ENCODE measurements at places on chromosomes 2 and 18.
A peak's percentile ranks its signal among the peaks of the same experiment; 100 is the strongest.

DNA sequence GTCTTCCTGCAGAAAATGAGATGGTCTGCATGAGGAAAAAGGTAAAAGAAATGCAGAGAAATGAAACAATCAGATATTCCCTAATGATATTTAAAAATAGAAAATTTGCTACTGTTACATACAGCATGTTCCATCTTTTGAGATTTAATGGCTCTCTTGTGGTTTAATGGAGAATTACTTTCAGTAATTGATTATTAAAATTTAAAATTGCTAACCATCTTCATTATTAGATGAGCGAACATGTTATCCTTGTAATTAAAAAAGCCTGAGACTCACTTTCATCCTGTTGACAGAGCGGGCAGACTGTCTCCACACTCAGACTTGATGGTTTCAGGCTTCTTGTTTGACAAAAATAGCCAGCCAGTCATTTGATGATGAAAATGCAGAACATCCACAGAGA is 171.0 kb downstream of the GRB14 start:
- DNase-seq: no peak

- no peak for DNase-seq
These were observed 10.8 kb upstream of the CRACDL start for GRCh38 chr2:98946855-98947254.

DNA sequence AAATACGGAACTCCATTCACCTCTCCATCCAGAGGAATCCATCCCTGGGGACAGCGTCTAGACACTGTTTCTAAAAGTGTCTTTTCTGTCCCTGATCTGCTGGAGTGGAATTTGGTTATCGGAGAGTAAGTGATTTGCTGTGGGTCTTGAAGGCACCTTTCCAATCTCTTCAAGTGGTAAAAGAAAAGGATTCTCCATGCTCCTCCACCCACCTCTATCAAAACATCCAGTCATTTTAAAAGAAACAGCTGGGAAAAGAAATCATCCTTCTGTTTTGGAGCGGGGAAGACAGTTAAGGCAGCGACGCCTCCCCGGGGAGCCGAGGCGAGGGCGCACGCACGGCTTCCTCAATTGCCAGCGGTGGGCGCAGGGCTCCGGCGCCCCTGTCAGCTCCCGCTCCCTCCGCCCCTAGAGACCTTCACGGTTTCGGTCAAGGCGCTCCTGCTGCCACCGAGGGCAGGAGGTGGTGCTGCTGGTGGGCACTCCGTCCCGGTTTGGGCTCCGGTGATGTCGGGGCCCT is 547 bp downstream of the SLC35F5 start:
- peak; percentile 58 for DNase-seq

DNA sequence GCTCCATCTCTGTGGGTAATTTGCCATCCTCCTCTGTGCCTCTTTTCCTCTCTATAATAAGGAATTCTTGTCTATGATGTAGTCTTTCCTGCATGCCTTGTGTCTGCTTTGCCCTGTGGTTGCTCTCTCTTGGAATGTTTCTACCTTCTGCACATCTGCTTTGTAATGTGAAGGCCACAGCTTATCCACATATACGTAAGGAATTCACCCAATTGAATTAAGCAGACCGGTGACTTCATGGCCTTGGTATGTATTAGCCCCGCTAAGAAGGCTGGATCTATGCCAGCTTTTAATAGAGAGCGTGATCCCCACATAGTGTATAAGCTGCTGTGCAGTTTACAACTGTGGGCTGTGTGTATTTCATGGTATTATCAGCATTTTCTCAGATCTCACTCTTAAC is 274.7 kb downstream of the RNF144A start:
- DNase-seq: peak; percentile 29

DNA sequence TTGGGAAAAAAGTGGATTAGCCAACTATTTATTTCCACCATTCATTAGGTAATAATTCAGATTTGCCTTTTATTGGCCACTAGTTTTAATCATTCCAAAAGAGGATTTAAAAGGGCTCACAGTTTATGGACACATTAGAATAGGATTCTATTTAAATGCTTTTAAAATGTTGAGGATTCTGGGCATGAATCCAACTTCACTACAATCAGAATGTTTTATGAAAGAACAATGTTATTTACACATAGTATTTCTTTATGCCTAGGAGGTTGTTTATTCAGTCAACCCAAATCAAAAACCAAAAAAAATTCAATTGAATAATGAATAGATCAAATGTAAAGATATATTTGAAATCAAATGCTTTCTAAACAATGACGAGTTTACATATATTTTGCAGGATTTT is 232.2 kb downstream of the GULP1 start:
- DNase-seq: no peak

DNA sequence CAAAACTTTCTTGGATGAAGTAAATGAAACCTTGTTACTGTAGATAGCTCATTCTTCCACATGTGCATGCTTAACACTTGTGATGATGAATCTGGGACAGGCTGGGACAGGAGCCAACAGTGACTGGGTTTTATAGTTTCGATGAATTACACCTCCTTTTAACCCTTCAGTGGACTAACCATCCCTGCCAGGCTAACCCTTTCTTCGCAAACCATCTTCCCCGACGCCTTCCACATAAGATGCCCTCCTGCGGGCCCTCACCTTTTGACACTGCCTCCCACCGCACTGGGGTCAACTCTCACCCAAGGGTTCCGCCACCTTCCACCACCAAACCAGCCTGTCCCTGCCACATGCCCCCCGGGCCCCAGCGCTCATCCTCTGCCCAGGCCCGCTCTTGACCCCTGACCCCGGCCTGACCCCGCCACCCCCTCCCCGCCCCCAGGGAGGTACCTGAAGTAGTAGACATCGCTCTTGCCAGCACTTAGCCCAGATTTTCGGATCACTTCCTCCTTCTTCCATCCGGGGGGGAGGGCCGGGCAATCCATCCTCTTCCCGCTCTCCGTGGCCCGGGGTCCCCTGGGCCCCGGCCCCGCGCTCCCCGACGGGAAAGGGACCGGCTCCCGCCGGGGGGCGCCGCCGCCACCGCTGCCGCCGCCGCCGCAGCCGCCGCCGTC is 764 bp downstream of the MBD2 start:
- DNase-seq: peak; percentile 92

- DNase-seq: peak; percentile 41
These were observed 8.9 kb downstream of the GDF7 start for GRCh38 chr2:20675701-20676352.

DNA sequence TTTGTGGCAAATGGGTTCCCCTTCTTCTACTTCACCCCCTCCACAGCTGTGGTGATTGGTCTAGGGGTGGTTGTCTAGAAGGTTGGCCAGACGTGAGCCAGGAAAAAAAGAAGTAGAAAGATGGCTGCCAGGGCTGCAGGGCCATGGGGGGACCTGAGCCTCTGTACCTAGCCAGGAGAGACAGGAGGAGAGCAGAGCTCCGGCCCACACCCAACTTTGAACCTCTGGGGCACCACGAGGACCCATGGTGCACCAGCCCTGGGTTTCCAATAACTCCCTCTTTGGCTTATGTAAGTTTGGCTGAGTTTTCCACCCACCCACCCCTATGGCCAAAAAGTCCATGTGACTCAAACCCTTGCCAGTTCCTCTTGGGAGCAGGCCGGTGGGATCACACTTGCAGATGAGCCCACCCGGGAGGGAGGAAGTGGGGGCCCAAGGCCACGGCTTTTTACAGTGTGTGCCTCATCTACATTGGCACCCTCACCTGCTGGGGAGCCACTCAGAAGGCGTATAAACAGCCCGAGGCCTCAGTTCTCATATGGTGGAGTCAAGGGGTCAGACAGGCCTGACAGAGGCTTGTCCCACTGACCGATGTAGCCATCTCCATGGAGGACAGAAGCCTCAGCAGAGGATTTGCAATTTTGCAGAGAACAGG is 293.1 kb upstream of the HDAC4 start:
- DNase-seq: no peak

GRCh38 chr2:106059416-106060065 is 134.6 kb downstream of the UXS1 start:
- DNase-seq: no peak

- no peak for DNase-seq
These were observed 71.3 kb downstream of the SNORC start for GRCh38 chr2:232941400-232941799.

DNA sequence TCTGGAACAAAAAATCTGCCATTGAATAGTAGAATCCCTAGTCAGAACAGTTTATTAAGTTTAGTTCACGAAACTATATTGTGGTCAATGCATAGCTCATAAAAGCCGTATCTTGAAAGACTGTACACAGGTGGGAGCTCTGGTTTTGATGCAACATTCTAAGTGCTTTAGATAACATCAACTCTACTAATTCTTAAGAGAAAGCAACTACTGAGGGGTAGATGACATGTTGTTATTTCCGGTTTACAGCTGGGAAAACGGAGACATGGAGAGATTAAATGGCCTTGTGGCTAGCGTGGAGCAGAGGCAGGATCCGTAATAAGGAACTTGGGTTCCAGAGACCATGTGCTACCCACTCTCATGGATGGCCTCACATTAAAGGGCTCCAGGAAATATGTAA is 4.2 kb upstream of the ITGA6 start:
- DNase-seq: no peak
